NCI-H2081 (cell line): ENCODE measurements at places on chromosomes 11 and 22.

DNA sequence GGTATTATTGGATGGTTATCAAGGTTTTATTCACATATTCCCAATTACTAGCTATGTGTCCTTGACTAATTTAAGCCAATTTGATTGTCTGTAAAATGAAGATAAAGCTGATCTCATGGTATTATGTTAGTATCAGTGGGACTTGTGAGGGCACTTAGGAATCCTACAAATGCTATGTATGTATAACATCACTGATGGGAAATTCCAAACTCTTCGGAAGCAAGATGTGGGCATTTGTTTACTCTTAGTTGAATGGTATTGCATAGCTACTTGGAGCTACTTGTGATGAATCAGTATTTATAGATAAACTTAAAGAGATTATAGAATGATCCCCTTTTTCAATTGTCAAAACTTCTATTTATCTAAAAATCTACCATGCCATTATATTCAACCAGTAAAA lies 239.9 kb downstream of the CNTN5 start:
- no peak for DNase-seq

DNA sequence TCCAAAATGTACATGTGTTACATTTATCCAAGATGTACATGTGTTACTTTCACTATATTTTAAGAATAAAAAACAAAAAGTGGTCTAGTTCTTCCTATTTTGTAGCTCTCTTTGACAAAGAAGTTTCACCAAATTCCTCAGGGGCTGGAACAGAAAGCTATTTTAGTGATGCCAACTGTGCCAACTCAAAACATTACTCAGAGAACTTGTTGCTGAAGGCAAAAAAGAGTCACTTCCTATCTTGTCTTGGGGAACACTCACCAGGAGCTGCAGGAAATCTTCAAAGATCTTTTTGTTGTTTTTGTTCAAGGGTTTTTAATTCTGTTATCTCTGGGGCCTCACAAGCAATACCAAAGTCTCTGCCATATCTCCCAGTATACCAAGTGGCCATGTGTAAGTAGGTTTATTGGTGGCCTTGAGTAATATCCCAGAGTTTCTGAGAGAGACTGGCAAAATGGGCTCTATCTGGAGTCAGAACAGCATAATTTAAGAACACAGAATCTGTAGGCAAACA lies 13.6 kb upstream of the EED start:
- no peak for DNase-seq

- no peak for DNase-seq
Measured at GRCh38 chr11:62603072-62603408, 1.4 kb upstream of the MTA2 start.

DNA sequence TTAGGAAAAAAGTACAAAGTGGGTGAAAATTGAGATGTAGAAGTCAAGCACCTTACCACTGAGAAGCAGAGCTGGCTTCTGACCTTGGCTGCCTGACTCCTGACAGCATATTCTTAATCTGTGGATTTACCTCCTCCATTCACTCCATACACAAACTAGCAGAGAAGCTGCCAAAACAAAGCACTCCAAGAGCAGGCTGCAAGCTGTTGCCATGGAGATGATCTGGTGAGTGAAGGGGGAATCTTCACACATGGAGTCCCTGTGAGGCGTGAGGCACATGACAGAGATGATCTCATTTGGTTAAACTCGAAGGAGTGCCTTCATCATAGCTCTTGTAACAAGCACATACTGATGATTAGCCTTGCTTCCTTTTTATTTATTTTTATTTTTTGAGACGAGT lies 16.1 kb downstream of the COMMD9 start:
- no peak for DNase-seq

- no peak for DNase-seq
Measured at GRCh38 chr22:37741312-37741795, 44.5 kb downstream of the TRIOBP start.

- DNase-seq = peak; percentile 37
Measured at GRCh38 chr11:125164422-125165110, at the start of gene PKNOX2. TSS of gene PKNOX2 (plus strand) at chr11:125164751. CDS start at chr11:125351306, 186,555 bp downstream.
